Activated CD4-positive, alpha-beta T cell treated with anti-CD3 and anti-CD28 coated beads, Interleukin-2, amount 10 ng/mL, durations not matched to agents 7 days and 5 days (primary cell): ENCODE measurements at places on chromosomes 7 and 10. TPM values are rescaled to one million over a fixed set of nuclear protein-coding genes. Genes with fewer than 3 reads are reported as not detected.

GRCh38 chr10:8013006-8013405 is 41.5 kb upstream of the GATA3 start:
- no peak for DNase-seq
- no peaks in the 10 kb centered on the region for H3K4me1 ChIP-seq
- H3K36me3 ChIP-seq, result peaks cover 7% of the 10 kb centered on the region
- no peaks in the 10 kb centered on the region for H3K27me3 ChIP-seq

- H3K4me1 ChIP-seq, result no peaks in the 10 kb centered on the region
- no peaks in the 10 kb centered on the region for H3K36me3 ChIP-seq
- H3K27me3 ChIP-seq, result peaks cover 2% of the 10 kb centered on the region
- H3K4me3 ChIP-seq, result no peak overlapping the region
- H3K27ac ChIP-seq, result no peak overlapping the region
- DNase-seq, result no peak
These were observed 40.5 kb upstream of the DPYSL4 start for GRCh38 chr10:132146271-132146671.

STAG3 gene
- total RNA-seq, result 24.7 TPM

PKD1L1 gene
- total RNA-seq, result 0.08 TPM

MRPS17 gene
- 14.9 TPM for total RNA-seq

- H3K36me3 ChIP-seq, result no peaks in the 10 kb centered on the region
- H3K4me3 ChIP-seq, result no peak overlapping the region
- DNase-seq, result no peak
- peaks cover under 1% of the 10 kb centered on the region for H3K27me3 ChIP-seq
- no peaks in the 10 kb centered on the region for H3K4me1 ChIP-seq
These were observed 9.8 kb downstream of the ALOX5 start for GRCh38 chr10:45383682-45384330.

GRCh38 chr10:69057261-69057950 is 30.5 kb upstream of the SRGN start:
- no peaks in the 10 kb centered on the region for H3K36me3 ChIP-seq
- peak overlapping the region; percentile 89 for H3K27ac ChIP-seq
- H3K4me3 ChIP-seq, result peak overlapping the region; percentile 3
- H3K4me1 ChIP-seq, result peaks cover 63% of the 10 kb centered on the region
- H3K27me3 ChIP-seq, result no peaks in the 10 kb centered on the region

GRCh38 chr7:92956575-92956974 is 120.2 kb upstream of the CDK6 start:
- H3K36me3 ChIP-seq, result peaks cover 2% of the 10 kb centered on the region
- no peak overlapping the region for H3K27ac ChIP-seq
- no peak overlapping the region for H3K4me3 ChIP-seq
- DNase-seq, result no peak

DNA sequence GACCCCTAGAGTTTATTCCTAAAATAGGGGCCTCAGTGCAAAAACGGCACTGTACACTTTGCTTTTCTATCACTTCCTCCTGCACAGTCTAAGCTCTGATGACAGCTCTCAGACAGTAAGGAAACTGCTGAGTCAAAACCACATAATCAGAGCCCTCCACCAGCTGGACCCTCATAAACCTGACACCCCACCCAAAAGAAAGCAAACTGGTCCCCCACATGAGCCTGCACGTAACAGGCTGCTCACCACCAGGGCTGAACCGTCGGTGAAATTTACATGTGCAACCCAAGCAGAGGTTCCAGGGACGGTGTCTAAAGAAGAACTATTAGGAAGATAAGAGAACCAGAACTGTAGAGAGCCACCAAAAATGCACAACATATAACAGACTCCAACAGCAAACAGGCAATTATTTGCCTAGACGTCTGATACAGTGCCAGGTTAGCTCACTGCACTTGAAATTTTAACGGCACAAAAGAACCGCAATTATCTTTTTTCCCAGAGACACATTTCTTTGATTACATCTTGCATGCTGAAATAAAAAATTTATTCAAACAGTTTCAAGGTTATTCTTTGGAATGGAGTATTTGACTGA is 19.6 kb downstream of the SGMS1 start:
- no peak for DNase-seq
- no peaks in the 10 kb centered on the region for H3K27me3 ChIP-seq
- no peak overlapping the region for H3K4me3 ChIP-seq
- H3K36me3 ChIP-seq, result peaks cover 4% of the 10 kb centered on the region
- peaks cover 48% of the 10 kb centered on the region for H3K4me1 ChIP-seq

DNA sequence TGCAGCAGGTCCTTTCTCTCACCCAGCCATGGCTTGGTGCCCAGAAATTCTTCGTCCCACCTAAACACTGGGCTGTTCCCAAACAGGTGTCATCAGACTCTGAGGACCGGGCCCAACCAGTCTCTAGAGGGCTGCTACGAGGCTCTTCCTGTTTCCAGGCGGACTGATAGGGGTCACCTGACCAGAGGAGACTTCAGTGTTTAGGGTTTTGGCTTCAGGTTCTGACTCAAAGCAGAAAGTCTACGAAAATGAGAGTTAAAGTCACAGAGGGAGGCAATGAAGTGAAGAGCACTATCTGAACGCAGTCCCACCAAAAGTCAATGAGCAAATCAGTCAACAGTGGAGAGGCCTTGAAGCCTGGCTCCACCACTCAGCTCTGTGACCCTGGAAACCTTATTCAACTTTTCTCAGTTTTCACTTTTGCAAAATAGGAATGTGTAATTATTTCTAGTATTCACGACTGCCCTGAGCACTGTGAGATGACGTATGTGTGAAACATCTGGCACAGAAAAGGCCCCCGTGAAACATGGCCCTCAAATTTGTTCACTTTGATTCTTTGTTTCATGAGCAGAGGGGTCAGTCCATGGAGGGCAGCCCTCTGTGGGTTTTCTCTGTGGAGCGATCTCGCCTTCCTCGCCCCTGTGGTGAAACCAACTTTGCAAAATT is 189.9 kb upstream of the PDE1C start:
- no peak for DNase-seq
- H3K4me3 ChIP-seq, result no peak overlapping the region
- no peak overlapping the region for H3K27ac ChIP-seq
- no peaks in the 10 kb centered on the region for H3K27me3 ChIP-seq
- H3K36me3 ChIP-seq, result no peaks in the 10 kb centered on the region

TMEM213 gene
- total RNA-seq, result not detected

DNA sequence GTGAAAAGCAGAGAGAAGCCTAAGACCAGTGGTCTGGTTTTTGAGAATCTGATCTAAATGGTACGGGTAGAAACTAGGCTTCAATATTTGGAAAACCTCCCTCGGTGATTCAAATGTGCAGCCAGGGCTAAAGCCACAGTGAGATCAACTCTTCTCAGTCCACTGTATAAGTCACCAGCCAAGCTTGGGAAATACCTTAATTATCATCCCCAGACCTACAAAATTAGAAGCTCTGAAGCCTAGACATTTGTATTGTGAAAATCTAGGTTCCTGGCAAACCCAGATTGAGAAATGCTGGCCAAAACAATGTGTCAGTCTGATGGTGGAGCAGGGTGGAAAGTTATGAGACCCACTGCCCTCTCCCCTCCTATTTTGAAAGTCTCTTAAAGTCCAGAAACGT is 131.7 kb downstream of the DGKI start:
- H3K4me1 ChIP-seq, result no peaks in the 10 kb centered on the region
- H3K36me3 ChIP-seq, result no peaks in the 10 kb centered on the region
- no peak overlapping the region for H3K4me3 ChIP-seq

GRCh38 chr10:44651834-44652233 is 259.3 kb upstream of the TMEM72 start:
- peaks cover 2% of the 10 kb centered on the region for H3K27me3 ChIP-seq
- H3K4me3 ChIP-seq, result no peak overlapping the region
- DNase-seq, result no peak
- no peak overlapping the region for H3K27ac ChIP-seq
- H3K36me3 ChIP-seq, result no peaks in the 10 kb centered on the region

DNA sequence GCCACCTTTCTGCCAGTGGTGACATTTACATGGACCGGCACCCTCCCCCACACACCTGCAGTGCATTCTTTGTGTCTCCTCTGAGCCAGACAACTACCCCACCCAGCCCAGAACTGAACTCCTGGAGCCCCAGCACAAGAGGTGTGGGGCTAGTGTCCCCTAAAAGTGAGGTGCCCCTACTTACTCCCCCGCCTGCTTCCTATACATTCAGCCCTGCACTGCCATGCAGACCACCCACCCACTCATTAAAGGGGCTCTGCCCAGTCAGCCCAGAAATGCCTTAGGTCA is 1.9 kb downstream of the SAP25 start:
- H3K27me3 ChIP-seq, result no peaks in the 10 kb centered on the region
- peaks cover 48% of the 10 kb centered on the region for H3K4me1 ChIP-seq
- no peak overlapping the region for H3K4me3 ChIP-seq
- H3K36me3 ChIP-seq, result peaks cover 16% of the 10 kb centered on the region

GRCh38 chr10:13775786-13776775 is 189.3 kb downstream of the PRPF18 start:
- no peak overlapping the region for H3K4me3 ChIP-seq
- no peaks in the 10 kb centered on the region for H3K4me1 ChIP-seq
- H3K27ac ChIP-seq, result no peak overlapping the region
- peaks cover 6% of the 10 kb centered on the region for H3K27me3 ChIP-seq

- H3K4me3 ChIP-seq, result no peak overlapping the region
- DNase-seq, result no peak
- H3K36me3 ChIP-seq, result no peaks in the 10 kb centered on the region
- no peak overlapping the region for H3K27ac ChIP-seq
- H3K4me1 ChIP-seq, result peaks cover 18% of the 10 kb centered on the region
These were observed 20.0 kb downstream of the ARHGAP21 start for GRCh38 chr10:24703700-24704099.

DNA sequence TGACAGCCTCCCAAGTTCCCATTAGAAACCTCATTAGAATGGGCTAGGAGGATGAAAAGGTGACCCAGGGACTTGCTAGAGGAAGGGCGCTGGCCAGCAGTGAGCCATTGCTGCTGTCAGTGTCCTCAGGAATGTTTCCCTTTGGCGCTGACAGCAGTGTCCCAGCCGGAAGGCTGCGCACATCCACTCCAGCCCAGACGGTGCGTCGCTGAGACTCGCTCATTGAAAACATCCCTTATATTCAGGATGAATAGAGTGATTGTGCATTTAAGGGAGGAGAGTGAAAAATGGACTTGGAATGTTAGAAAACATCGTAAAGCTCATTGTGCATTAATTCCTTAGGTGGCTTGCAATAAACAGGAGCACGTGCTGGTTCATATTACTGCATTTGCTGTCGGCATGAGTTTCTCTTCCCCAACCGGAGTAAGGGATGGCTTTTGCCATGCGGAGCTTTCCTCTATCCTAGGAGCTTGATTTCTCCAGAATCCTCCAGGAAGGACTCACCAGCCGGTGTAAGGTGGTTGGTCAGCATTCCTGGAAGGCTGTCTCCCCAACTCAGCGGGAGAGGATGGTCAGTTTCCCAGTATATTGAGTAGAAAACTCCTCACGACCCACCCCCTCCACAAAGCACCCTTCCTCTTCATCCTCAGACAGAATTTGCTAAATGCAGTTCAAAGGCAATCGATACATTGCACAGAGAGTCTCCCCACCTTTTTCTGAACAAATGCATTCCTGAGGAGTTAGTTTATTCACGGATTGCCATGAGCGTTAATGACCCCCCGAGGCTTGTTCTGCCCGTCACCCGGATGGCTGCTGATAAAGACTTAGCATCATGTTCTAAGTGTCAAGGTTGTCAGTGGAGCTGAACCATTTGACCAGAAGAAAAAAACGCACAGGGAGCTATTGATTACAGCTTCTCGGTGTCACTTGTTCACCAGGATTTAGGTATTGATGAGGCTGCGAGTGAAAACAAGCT is 201.8 kb downstream of the EBF3 start:
- no peak for DNase-seq
- no peak overlapping the region for H3K4me3 ChIP-seq
- H3K36me3 ChIP-seq, result peaks cover 1% of the 10 kb centered on the region
- no peaks in the 10 kb centered on the region for H3K27me3 ChIP-seq
- no peak overlapping the region for H3K27ac ChIP-seq
- H3K4me1 ChIP-seq, result peaks cover 6% of the 10 kb centered on the region

SLC16A12 gene
- total RNA-seq, result not detected
